ENCODE measurements at places on chromosomes 6 and 20.

DNA sequence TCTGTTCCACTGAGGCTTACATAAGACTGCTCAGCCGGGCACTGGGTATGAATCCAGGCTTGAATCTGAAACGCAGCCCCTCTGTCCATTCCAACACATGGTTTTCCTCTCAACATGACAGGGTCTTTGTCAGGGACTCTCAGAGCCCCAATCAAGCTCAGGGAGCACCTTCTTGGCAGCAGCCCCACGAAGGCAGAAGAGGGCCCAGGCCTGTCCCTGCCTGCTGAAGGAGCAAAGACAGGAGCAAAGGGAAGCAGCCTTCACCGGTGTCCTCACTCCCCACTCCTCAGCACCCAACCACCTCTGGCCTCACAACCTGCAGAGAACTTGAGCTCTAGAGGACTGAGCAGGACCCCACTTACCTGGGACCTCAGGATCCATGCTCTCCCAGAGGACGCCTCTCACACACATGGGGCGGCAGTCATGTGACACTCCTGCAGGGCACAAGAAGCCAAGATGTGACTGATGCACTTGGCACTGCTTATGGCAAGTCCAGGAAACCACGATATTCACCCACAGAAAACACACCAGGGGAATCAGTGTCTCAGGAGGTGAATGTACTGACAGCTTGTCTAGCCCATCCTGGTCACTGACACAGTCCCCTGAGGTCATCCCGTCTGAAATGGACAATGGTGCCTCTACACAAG is 4.3 kb downstream of the SNHG17 start:
- DNase-seq, result no peak

DNA sequence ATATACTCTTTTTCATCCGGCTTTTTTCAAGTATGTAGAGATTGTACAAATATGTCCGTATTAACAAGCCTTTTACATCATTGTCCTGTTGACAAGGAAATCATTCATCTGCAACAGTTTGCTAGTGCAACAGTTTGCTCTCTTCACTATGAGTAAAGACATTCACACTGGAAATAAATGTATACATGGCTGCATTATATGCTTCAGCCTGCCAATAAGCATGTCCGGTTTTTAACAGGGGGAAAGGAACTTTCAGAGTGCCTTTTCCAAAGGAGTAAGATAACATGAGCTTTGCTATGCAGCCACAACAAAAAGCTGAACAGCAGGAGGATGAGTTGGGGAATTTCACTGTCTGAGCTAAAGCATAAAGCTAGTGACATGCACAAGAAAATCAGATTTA is 99.4 kb upstream of the ADTRP start:
- no peak for DNase-seq

DNA sequence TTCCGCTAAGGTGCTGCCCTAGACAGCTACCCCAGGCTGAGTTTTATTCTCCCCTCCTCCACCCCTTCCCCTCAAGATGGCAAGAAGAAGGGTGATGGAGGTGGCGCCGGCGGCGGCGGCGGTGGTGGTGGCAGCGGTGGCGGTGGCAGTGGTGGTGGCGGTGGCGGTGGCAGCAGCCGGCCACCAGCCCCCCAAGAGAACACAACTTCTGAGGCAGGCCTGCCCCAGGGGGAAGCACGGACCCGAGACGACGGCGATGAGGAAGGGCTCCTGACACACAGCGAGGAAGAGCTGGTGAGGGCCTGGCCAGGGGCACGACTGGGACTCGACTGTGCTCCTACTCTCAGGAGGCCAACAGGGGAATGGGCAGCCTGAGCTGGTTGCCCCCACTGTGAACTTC is 35.1 kb downstream of the EIF2S2 start:
- no peak for DNase-seq

DNA sequence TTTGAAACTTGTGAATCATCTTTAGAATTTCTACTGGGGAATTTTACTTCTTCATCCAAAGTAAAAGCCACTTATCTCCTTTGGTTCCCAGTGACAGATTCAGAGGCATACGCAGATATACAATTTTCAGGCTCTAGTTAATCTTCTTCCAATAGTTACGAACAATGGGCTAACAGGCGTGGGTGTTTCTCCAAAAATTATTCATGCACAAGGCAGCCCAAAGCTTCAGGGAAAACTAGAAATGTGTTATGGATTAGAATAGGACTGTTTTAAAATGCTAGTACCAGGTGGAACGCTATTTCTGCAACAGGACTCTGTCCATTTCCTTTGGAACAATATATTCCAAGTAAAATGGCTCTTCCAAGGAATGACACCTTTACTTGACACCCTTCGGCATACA is 102.2 kb downstream of the ZNF217 start:
- no peak for DNase-seq

DNA sequence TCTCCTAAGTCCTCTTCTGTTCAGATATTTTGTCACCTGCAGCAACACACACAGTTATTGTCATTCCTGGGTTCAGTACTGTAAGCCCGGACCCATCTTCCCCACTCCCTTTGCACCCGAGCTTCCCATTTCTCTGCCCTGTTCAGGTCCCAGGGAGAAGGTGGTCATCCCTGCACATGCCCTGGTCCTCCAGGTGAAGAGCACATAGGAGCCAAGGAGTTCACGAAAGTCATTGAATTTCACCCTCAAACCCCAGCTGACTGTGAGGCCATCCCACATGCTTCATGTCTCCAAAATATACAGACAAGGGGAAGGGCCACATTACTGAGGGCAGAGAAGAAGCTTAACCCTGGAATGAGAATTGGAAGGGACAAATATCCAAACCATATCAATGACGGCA is 8.1 kb downstream of the HLA-DPA1 start:
- DNase-seq, result no peak

GRCh38 chr20:19881080-19881840 is 123.2 kb downstream of the RIN2 start:
- no peak for DNase-seq

DNA sequence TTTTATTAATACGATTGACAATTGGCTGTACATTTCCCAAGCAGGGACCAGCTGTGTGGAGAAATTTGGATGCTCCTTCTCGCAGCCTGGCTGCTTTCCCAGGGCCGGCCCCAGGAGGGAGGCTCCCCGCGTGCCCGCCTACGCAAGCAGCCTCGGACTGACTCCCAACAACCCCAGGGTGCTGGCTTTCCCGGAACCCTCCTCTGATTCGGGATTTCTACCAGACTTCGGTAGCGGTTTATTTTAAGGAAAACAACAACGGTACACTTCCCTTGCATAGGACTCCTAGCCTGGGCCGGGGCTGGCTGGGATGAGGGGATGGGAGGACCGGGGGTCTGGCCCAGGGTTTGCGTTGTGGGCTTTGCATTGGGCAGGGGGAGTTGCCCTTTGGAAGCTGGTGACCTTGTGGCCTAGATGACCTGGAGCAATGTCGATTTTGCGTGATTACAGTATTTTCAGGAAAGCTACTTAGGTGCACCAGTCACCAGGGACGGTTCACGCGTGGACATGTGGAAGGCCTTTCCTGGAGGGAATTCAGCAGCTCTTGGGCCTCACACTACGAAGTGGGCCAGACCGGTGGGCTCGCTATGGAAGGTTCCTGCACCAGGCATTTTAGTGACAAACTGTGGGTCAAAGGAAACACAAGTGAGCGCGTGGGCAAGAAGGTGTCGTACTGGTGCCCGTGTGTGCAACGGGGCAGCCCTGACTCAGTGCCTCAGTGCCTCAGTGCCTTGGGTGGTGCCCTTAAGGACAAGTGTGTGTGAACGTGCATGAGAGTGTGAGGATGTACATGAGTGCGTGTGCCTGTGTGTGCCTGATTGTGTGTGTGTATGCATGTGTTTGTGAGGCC is 20.7 kb upstream of the PHACTR3 start:
- DNase-seq, result no peak

DNA sequence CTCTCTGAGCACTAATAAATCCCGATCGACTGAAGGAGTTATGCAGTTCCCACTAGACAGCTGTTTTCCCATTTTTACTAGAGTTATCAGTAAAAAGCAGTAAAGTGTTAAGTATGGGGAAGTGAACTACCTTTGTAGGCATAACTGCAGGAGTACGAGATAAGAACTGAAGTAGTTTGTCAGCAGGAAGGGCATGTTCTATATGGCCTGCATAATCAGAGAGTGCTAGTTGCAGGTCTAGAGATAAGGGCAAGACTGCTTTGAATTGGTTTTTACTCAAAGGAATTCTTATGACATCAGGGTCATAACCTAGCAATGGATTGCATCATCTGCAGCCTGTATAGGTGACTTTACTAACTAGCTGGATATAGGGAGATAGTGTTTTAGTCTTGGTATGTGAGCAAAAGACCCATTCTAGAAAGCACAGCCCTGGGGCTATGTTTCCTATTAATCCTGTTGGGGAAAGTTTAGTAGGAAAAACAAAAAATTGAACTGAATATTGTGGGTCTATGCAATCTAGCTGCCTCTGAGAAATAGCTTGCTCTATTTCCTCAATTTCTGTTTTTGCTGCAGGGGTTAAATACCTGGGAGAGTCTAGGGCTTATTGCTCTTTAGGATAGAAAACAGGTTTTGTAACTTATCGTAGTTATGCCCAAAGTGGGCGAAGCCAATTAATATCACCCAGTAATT is 22.6 kb upstream of the CRISP1 start:
- no peak for DNase-seq

DNA sequence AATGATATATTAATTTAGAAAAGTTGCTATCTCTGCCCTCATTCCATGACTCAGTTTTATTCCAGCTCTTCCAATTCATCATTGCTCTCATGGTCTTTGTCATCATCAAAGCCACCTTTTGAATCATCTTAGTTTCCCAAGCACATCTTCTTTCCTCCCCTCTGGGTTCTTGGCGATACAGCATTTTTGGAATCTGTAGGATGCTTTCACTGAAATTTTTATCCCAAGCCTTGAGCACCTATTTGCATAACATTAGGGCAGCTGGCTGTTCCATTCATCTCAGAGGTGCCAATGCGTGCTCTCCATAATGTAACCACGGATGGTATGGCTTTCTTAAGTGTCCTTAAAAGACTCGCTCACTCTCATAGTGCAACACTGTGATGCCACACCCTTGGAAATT is 100.4 kb downstream of the SNX5 start:
- DNase-seq, result no peak

DNA sequence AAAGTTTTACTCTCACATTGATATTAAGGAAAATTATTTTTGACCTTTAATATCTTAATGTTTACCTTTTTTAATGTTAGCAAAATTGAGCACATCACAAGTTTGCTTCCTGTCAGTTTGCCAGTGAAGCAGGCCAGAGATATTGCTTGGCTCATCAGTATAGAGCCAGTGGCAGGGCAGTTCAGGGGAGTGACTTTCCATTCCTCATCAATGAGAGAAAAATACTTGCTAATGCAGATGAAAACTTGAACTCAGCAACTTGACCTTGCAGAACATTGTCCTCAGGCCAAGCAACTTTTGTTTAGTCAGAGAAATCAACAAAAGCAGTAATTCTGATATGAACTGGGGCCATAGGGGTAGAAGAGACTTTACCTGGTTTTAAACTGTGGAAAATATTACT is 6.9 kb downstream of the TAB2 start:
- no peak for DNase-seq

DNA sequence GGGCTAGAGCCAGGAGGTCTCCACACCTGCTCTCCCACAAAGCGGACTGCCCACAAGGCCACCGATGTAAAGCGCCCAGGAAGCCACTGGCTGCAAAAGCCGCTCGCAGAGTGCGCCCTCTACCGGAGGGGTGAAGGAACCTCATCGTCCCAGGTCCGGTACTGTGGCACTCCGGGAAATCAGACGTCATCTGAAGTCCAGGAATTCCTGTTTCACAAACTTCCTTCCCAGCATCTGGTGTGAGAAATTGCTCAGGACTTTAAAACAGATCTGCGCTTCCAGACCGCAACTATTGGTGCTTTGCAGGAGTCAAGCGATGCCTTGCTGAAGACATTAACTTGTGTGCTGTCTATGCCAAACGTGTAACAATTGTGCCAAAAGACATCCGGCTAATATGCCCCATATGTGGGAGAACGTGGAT is 115.1 kb upstream of the ARID1B start:
- DNase-seq, result no peak

GRCh38 chr6:54802775-54803634 is 43.6 kb upstream of the FAM83B start:
- DNase-seq, result no peak

- no peak for DNase-seq
Measured at GRCh38 chr6:113758826-113759574, 98.1 kb upstream of the MARCKS start.

DNA sequence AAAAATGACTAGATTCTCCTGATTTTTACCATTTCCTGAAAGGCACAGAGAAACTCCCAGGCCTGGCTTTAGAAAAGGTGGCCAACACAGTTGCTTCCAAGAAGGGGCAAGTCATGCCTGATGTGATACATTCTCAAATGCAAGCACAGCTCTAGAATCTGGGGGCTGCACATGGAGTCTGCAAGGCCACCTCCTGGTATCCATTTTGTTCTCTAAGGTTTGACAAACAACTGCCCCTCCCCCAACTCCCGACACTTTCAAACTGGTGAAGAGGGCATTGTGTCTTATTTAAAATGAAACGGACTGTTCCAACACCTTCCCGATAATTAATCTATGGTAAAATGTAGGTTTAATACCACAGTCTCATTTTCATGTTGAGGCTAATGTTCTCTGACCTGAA is 220.2 kb upstream of the CEP162 start:
- DNase-seq, result no peak

GRCh38 chr6:56814308-56814707 is 140.6 kb upstream of the BEND6 start:
- DNase-seq, result no peak

DNA sequence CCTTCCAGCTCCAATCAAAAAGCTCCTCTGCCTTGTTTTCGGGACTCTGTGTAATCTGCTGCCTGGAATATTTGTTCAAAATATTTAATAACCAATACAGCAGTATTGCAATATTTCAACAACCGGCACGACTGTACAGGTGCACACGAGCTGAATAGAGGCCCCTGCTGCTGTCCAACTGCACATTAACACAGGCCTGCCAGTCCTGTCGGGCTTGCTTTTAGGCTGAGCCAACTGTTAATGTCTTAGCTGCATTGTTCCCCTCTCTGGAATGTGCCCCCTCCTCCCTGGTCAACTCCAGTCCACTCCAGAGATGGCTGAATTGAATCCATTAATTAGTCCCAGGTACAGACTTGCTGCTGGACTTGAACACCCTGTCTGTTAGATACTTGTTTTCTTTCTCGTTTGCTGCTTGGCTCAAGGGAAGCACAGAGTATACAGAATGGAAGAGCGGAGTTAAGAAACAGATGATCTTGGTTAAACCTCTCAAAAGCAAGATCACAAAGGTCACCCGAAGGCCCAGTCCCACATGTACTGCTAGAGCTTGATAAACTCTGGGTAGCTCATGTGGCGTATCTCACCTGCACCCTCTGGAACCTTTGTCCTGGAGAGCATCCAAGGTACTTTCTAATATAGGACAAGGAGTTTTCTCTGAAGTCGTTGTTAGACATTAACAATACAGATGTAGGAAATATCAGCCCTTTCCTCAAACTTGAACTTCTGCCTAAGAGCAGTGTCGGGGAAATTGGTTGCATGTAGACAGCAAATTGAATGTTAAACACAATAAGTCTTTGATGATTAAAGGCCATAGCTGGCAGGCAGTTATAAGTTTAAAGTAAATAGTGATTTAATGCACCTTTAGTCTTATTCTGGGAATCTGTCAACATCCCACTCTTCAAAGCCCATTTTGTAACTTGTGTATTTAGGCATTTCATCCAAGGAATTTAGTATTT is 31.9 kb downstream of the SHLD1 start:
- no peak for DNase-seq

GRCh38 chr20:3135507-3136070 is 24.1 kb downstream of the FASTKD5 start:
- DNase-seq, result no peak
